ENCODE measurements at places on chromosomes 5 and 9.
A peak's percentile ranks its signal among the peaks of the same experiment; 100 is the strongest.

DNA sequence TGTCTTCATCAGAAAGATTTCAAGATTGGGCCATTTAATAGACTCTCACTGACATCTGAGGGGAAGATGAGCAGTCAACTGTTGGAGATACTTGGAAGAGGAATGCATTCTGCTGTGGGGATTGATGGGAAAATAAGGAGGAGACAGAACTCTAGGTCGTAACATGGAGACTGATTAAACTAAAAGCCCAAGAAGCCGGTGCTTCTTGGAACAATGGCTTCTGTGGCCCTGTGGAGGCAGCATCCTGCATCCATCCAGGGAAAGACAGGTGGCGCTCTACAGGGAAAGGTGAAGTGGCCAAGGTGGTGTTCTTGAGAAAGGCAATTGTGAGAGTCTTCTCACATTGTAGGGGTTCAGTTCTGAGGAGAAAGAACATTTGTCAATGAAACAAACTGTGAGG, 31.3 kb downstream of the ZFAND5 start:
- DNase-seq, result no peak

DNA sequence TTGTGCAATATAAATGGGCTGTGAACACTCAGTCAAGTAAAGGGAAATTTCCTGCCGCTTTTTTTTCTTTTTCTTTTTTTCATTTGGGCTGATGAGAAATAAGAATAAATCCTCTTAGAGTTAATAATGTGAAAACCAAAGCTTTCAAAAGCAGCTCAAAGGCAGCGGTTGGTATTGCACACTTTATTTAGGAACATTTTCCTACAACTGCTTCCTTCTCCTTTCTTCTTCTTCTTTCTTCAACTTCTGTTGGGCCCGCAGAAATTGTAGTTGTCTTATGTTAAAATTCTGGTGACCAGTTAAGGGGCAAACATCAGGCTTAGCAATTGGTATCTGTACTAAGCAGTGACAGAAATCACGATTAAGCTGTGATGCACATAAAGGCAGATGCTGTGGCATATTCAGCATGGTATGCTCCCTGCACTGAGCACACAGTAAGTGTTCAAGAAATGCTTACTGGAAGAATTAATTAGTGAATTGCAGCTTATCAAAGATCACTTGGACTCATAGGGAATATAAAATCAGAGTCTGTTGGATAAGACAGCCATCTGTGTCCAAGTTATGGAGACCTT, 85.4 kb downstream of the ANKRD55 start:
- DNase-seq, result no peak

DNA sequence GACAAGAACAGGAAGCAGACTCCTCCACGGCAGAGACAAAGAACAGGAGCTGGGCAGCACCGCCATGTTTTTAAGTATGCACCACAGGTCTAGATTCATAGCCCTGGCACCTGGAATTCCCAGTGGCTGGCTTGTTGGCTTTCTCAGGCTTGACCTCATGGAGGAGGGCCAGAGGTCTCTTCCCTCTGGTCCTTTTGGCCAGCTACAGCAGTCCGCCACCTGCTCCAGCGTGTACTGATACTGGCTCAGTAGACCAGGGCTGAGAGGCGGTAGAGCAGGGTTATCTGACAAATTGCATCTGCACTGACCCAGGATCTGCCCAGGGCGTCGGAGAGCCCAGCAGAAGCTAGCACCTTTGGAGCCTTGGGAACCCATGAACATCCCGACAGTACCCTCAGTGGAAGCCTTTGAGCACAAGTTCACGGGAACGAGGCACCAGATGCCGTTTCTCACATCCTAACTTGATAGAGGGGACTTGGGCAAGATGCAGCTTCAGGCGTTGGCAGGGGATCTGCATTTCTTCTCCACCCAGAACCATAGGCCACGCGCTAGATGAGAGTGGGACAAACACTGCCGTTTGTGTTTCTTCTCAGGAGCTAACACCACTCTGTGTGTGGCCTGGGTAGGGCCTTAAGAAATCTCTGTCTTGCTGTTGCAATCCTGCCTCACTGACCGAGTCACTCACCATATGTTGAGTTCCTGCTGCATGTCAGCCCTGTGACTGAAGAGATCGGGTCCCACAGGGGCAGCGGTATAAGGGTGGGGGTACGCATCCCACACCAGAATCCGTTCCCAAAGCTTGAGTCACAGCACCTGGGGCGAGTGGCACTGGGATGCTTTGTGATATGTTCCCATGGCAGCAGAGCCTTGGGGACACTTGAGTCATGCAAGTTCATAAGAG, 90.3 kb upstream of the OTULINL start:
- DNase-seq, result no peak

DNA sequence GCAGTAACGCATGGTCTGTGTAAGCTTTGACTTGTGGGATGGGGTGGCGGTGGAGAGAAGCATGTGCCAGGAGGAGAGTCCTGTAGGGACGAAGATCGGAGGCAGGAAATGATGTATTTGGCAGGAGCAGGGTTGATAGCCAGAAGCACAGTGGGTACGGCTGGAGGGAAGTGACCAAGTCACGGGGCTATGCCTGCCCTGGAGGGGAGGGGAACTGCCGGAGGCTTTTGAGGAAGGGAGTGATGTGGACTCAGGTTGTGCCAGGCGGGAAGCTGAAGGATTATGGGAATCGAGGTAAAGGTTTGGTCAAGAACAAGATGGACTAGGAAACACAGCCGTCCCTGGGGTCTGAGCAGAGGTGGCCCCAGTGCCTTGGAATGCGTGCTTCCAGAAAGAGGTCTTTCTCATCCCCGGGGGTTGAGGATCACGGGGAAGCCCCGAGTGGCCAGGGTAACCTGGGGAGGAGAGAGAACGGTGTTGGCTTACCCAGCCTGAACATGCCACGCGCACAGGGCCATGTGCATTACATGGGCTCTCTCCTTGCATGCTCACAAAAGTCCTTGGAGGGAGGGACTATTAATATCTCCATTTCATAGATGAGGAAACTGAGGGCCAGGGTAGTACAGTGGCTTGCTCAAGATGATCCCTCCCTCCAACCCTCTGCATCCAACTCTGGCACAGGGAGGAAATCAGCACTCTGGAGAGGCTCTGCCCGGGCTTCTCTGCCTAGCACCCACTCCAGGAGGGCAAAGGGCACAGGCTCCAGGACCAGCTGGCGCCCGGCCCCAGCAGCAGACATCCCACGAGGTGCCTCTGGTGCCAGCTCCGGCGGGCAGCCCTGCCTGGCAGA, 253.8 kb downstream of the PBX3 start:
- DNase-seq, result no peak

- no peak for DNase-seq
Measured at GRCh38 chr5:142478113-142478512, 153.3 kb upstream of the SPRY4 start.

DNA sequence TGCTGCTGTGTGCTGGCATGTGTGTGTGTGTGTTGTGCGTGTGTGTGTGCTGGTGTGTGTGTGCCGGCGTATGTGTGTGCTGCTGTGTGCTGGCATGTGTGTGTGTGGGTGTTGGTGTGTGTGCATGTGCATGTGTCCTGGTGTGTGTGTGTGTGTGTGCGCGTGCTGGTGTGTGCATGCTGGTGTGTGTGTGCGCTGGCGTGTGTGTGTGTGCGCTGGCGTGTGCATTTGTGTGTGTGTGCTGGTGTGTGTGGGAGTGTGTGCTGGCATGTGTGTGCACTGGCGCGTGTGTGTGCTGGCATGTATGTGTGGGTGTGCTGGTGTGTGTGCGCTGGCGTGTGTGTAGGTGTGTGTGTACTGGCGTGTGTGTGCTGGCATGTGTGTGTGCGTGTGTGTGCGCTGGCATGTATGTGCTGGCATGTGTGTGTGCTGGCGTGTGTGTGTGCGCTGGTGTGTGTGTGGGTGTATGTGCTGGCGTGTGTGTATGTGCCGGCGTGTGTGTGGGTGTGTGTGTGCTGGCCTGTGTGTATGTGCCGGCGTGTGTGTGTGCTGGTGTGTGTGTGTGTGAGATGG, 20.1 kb downstream of the UNC5A start:
- DNase-seq, result no peak

GRCh38 chr5:64497386-64497785, 8.4 kb upstream of the RGS7BP start:
- DNase-seq, result no peak

GRCh38 chr5:93252165-93252564, 328.9 kb downstream of the NR2F1-AS1 start:
- DNase-seq, result peak; percentile 25

GRCh38 chr5:68930139-68930538, 163.7 kb upstream of the SLC30A5 start:
- no peak for DNase-seq

DNA sequence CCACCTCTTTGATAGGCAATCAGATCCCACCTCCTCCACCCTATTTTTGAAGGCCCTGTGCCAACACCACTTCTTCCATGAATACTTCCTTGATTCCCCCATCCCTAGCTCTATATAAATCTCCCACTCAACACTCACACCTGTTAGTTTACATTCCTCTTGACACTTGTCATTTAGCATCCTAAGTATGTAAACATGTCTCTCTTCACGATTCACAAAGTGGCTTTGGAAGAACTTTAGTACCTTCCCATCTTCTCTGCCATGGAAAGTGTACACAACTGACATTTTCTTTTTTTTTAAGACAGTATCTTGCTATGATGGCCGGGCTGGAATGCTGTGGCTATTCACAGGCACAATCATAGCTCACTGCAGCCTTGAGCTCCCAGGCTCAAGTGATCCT, 1.5 kb upstream of the FXN start:
- no peak for DNase-seq

DNA sequence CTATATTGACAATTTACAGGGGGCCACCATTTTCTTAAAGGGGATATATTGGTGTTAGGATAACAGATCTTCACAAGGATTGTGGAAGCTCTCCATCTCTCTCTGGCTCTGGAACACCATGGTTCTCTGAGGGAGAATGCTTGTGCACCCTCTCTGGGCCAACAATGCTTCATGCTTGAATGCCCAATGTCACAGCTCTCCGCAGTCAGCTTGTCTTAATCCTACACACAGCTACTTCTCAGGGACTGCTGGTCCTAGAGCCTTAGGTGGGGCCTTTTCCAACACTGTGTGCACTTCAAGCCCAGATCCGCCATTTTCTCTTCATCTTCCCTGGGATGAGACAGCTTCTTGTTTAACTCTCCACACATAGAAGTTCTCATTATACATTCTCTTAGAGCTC, 6.9 kb upstream of the PDLIM4 start:
- no peak for DNase-seq

- DNase-seq, result no peak
Measured at GRCh38 chr5:136043551-136043950, 14.8 kb downstream of the TGFBI start.

- no peak for DNase-seq
Measured at GRCh38 chr9:70486127-70486526, 71.7 kb upstream of the KLF9 start.

GRCh38 chr5:142315096-142315900, 9.5 kb downstream of the SPRY4 start:
- DNase-seq, result no peak

- no peak for DNase-seq
Measured at GRCh38 chr9:94643176-94643575, 3.9 kb upstream of the FBP1 start.

Measured in HT-29 (cell line).